ENCODE measurements at places on chromosomes 16 and 17.

DNA sequence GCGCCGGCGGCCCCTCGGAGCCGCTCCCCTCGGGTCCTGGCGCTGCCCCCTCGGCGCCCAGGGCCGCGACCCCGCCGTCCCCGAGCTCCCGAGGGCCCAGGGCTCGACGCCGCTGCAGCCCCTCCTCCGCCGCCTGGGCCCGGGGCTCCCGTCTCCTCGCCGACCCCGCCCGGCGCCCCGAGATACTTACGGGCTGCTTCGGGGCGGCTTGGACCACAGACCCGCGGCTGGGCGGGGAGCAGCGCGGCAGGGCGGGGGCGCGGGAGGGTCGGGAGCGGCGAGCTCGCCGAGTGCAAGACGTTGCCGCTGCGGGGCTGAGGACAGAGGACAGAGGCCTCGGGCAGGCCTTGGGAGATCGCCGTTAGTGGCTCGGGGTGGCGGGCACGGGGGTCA is 290 bp downstream of the TOB1 start:
- DNase-seq = no peak

- peak; percentile 12 for DNase-seq
These were observed 35.1 kb upstream of the CHMP6 start for GRCh38 chr17:80956321-80957190.

- DNase-seq = no peak
These were observed 60.7 kb upstream of the ADCY9 start for GRCh38 chr16:4176906-4177417.

DNA sequence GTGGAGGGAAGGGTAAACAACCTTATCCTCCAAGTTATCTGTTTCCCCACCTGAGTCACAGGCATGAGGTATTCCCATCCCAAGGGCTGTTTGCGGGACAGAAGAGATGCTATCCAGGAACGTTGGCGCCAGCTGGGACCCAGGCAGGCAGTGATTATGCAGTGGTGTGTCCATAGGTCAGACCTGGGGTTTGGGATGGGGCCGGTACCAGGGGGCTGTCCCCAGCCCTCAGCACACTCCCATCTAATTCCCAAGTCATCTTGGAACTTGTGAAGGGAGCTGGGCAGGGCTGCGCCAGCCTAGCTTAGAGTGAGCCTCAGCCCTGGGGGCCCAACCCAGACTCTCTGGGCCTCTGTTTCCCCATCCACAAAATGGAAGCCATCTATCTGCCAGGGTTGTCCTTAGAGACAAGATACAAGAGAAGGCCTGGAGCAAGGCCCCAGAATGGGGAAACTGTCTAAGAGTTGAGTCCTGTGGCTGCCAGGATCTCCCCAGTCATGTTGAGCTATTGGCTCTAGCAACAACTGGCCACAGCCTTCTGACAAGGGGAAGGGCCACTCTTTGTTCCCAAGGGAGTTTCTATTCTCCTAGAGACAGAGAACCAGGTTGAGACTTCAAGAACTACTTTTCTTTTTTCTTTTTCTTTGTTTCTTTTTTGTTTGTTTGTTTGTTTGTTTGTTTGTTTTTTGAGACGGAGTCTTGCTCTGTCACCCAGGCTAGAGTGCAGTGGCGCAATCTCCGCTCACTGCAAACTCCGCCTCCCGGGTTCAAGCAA is 9.8 kb upstream of the JUP start:
- DNase-seq = no peak

GRCh38 chr17:18327093-18327492 is 12.0 kb downstream of the SMCR8 start:
- DNase-seq = no peak

DNA sequence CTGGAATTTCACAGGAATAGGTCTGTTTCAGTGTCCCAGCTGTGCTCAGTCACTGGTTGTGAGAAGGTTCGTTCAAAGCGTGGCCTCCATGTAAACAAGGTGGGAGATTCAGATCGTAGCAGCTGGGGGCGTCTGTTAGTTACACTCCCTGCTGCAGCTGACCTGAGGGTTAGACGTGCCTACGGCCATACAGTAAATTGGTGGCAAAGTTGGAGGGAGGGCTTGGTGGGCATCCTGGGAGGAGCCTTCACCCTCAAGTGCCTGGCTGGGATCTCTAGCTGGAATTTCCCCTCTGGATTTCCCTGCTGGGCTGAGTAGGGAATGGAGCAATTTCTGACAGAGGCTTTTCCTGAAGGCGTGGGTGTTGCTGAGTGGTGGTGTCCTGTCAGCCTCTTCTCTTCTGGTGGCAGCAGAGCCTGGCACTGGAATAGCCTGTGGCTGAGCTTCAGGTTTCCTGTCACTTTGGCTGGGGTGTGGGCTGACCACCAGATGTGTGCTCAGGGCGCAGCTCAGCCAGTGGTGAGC is 6.4 kb downstream of the FCSK start:
- no peak for DNase-seq

DNA sequence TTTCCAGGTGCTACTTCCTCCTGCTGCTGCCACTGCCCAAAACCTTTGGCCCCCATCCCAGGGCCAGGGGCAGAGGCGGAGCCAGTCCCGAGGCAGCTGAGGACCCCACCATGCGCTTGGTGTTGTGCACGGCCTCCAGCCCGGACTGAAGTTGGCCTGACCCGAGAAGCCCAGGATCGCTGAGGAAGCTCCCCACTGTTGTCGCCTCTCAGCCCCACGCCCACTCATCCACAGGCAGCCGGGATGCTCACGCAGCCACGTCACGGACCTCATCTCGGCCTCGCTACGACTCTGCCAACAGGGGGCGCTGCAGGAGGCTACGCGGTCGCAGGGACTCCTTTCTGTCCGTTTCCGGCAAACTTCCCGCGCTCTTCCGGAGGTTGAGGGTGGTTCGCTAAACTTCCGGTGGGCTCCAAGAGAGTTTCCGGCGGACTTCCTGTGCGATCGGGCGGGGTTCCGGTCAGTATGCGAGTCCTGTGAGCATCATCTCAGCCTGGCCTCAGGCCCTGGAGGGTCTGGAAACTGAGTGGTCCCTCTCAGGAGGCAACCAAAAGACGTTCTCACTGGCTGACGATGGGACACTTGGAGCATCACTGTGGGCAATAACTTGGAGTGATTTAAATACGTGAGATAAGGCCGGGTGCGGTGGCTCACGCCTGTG is 12.4 kb downstream of the ZG16B start:
- DNase-seq = peak; percentile 68

- no peak for DNase-seq
These were observed 14.1 kb upstream of the TNS4 start for GRCh38 chr17:40515491-40516041.

DNA sequence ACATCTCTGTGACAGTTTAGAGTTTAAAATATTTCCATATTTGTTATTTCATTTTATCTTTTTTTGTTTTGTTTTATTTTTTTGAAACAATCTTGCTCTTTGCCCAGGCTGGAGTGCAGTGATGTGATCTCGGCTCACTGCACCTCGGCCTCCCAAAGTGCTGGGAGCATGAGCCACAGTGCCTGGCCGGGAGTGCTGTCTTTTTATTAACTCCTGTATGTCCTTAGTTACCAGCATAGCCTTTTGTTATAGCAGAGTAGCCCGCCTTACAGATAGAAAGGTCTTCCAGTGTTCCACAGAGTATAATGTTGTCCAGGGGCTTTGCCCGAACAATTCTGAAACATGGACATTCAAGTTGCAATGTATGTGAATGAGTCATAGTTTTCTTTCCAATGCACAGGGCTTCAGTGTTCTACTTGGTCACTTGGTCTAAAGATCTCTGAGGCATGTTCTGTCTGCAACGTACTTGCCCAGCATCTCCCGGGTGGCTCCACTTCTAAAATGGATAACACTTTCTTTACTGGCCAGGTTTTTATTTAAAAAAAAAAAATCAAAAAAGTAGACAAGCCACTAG is 125.6 kb downstream of the KCNJ18 start:
- DNase-seq = no peak

- DNase-seq = peak; percentile 67
These were observed 12.9 kb downstream of the TRPV2 start for GRCh38 chr17:16428098-16428882.

DNA sequence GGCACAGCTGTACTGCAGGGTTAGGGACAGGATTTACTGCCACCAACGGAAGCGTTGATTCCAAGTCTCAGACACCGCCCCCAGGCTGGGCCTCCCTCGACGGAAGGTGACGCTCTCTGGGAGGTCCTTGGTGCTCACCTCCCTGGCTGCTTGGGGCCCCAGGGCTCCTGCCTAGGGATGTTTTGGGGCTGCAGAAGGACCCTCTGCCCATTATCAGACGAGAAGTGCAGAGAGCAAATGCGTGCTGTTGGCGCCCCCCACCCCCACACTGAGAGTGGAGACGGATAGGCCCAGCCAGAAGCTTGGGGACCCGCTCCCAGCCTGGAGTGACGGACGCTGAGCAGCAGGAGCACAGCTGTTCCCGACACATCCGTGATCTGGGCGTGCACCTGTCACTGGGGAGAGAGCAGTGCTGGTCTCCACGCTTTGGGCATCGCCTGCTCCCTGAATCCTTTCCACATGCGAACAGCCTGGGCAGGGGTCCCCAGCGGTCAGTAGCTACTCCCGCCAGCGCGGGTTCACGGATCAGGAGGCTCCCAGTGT is 5.1 kb upstream of the SOX8 start:
- peak; percentile 80 for DNase-seq

DNA sequence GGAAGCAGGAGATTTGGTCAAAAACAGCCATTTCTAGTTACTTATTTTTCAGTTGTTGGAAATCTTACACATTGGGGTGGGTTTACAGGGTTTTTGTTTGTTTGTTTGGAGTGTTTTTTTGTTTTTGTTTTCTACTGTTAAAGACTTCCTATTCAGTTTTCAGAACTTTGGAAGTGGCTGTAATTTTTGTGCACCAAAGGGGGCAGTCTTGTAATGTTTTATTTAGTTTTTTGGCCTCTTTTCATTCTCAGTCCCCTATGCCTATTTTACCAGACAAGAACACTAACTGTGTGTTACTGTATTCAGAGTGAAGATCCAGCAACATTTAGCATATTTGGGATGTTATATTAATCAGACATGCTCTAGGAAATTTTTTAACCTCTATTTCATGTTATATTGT is 20.6 kb downstream of the TPPP3 start:
- DNase-seq = no peak

Measured in femur (tissue), 1 donor.